K562 (cell line): ENCODE measurements at places on chromosomes 1 and 21. TPM values are rescaled to one million over a fixed set of nuclear protein-coding genes. Genes with fewer than 3 reads are reported as not detected.

S100A8 gene
- total RNA-seq: 0.42 and 0.60 TPM in 2 replicates

CELA3B gene
- total RNA-seq: 3.1 and 3.8 TPM in 2 replicates

GRCh38 chr1:23393706-23394105 lies 24.1 kb upstream of the ZNF436 start:
- no peaks in the 10 kb centered on the region; the same call in 2 of the 3 replicates for H3K27me3 ChIP-seq
- no peaks in the 10 kb centered on the region for H3K36me3 ChIP-seq
- no peak overlapping the region for H3K27ac ChIP-seq

NBPF10 gene
- total RNA-seq: 0.72 and 0.89 TPM in 2 replicates

- H3K27ac ChIP-seq: no peak overlapping the region
- DNase-seq: no peak
- H3K4me3 ChIP-seq: no peak overlapping the region
Observed at GRCh38 chr1:61647142-61647541, 77.8 kb downstream of the TM2D1 start.

GRCh38 chr1:210739627-210740026 lies 394.3 kb downstream of the KCNH1 start:
- no peaks in the 10 kb centered on the region; the same call in 2 of the 3 replicates for H3K27me3 ChIP-seq
- H3K36me3 ChIP-seq: no peaks in the 10 kb centered on the region
- H3K4me3 ChIP-seq: no peak overlapping the region
- H3K27ac ChIP-seq: no peak overlapping the region
- no peak for DNase-seq
- H3K4me1 ChIP-seq: no peaks in the 10 kb centered on the region
